Activated T-helper 17 cell treated with anti-CD3 and anti-CD28 coated beads, Interleukin-2, amount 50 U/mL, for 72 hours (primary cell): ENCODE measurements at places on chromosomes 11 and 22.

DNA sequence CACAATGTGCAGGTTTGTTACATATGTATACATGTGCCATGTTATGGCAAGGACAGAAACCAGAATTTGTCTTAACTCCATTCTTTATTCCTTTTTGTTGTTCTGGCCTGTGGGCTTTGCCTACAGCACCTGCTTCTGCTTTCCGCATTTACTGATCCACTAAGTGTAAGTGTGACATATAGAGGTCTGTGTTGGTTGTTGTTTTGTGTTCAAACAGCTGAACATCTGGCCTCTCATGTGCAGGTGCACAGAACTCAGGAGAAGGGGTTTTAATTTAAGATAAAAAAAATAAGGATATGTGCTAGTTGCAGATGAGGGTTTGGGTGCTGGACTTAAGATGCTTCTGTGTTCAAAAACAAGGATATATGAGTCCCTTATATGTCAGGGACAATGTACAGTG, 85.8 kb upstream of the RAG2 start:
- no peak for ATAC-seq

DNA sequence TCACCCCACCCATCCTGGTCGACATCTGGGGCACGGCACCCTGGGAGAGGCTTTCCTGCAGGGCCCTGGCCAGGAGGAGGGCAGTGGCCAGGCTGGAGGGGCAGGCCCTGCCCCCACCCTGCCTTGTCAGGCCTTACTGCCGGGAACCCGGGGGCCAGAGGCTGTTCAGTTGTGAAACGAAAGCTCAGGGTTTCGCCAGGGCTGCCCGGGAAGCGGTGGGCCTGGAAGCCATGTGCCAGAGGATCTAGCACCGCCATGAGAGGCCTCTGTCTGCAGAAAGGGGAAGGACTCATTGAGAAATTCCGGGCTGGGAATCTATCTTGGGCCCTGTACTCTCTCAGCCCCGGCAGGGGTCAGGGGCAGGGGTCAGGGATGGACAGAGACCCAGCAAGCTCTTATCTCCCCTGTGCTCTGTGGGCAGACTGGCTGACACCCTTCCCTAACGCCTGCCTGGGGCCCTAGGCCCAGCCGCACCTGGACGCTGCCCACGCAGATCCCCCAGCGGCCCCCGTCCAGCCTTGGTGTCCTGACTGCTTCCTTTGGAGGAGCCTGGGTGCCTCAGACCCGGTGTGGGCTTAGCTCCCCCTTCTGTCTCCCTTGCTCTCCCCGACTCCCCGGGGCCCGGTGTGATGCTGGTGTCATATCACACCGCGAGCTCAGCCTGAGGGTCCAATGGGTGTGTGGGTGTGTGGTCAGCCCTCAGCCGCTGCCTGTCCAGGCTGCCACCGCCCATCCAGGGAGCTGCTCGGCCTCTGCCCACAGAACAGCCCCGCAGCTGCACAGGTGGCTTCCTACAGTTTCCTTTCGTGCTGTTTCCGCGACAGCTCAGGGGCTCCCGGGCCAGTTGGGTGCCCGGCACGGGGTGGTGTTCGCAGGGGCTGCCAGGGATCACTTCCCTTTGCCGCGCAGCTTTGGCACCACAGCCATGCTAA, 6.5 kb downstream of the PIM3 start:
- no peak for ATAC-seq

GRCh38 chr11:2520736-2521035, 75.9 kb downstream of the KCNQ1 start:
- no peak for ATAC-seq

- no peak for ATAC-seq
Measured at GRCh38 chr11:9616858-9617257, 43.4 kb downstream of the WEE1 start.

DNA sequence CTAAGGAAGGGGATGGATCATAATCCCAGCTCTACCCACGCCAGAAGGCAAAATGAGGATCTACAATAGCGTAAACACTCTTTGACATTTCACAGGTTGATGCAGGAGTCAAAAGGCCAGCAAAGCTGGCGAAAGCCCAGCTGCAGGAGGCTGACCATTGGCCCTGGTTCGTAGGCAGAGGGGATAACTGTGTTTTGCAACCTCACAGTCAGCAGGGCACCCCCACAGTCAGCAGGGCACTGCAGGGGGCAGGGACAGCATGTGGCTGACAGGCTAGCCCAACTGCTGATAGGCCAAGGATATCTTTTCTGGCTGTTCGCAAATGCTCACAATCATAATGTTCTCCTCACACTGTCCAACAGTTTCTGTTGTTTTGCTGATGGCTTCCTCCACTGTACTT, 372.7 kb downstream of the BUD13 start:
- no peak for ATAC-seq
